ENCODE measurements at places on chromosomes 16 and 17. TPM values are rescaled to one million over a fixed set of nuclear protein-coding genes. Genes with fewer than 3 reads are reported as not detected.
A peak's percentile ranks its signal among the peaks of the same experiment; 100 is the strongest.

DNA sequence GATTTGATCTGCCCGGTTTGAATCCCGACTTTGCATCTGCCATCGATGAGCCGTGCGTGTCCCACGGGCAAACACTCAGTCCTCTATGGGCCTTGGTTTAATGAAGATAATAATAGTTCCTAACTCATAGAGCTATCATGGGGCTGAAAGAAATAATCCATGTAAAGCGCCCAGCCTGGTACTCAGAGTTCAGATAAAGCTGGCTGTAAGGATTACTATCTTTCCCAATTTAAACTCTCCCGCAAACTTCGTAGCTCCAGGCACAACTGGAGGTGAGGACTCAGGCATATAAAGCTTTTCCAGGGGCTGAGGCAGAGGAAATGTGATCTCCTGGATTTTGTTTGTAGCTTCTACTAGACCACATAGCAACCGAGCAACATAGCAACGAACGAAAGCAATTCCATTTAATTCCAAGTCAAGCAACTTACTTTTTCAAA lies 16.3 kb downstream of the ALOX15 start:
- H3K27me3 ChIP-seq: peaks cover 22% of the 10 kb centered on the region
- no peak overlapping the region for H3K27ac ChIP-seq
- no peak for DNase-seq
- peaks cover 6% of the 10 kb centered on the region for H3K4me1 ChIP-seq

DNA sequence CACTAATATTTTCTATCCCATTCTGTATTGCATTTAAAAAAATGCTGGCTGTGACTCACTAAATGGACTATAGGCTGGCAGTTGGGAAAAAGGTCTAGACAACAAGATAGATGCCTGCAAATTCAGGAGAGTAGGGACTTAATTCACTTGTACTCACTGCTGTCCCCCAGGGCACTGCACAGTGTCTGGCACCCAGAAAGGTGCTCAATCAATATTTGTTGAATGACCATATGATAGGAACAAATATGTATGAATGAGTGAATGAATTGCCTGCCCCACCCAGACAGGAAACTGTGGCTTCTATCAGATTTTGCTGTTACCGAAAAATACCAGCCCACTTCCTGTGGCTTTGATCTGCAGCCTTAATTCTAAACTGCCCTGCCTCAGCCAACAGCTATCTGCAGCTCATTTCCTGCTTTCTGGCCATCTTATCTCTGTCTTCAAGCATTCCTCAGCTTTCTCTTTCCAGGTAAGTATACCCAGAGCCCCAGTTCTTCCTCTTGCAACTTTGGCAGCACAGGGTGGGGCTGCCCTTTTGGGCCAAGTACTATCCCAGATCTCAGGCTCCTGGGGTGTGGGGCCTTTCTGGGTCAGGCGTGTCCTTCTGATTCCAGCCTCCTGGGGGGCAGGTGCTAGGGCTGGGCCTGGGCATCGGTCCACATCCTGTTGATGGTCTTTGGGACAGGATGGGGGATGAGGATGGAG lies 15.3 kb upstream of the TNS4 start:
- H3K27me3 ChIP-seq: no peaks in the 10 kb centered on the region
- H3K4me1 ChIP-seq: peaks cover 75% of the 10 kb centered on the region
- H3K27ac ChIP-seq: peak overlapping the region; percentile 16
- H3K4me3 ChIP-seq: no peak overlapping the region
- DNase-seq: no peak

The IFI35 gene
- 41.6 TPM for total RNA-seq

- peaks cover 20% of the 10 kb centered on the region for H3K4me1 ChIP-seq
- no peaks in the 10 kb centered on the region for H3K36me3 ChIP-seq
- H3K27me3 ChIP-seq: no peaks in the 10 kb centered on the region
- DNase-seq: no peak
- no peak overlapping the region for H3K4me3 ChIP-seq
- H3K27ac ChIP-seq: no peak overlapping the region
These were observed 28.7 kb downstream of the KIAA0513 start for GRCh38 chr16:85056211-85056748.

GRCh38 chr16:55938126-55938525 lies 63.0 kb upstream of the CES5A start:
- peaks cover 23% of the 10 kb centered on the region for H3K27me3 ChIP-seq
- H3K36me3 ChIP-seq: no peaks in the 10 kb centered on the region
- H3K4me3 ChIP-seq: no peak overlapping the region
- H3K4me1 ChIP-seq: no peaks in the 10 kb centered on the region
- no peak overlapping the region for H3K27ac ChIP-seq
- no peak for DNase-seq

GRCh38 chr17:40203131-40203530 lies 16.0 kb upstream of the WIPF2 start:
- H3K27me3 ChIP-seq: peaks cover 2% of the 10 kb centered on the region
- DNase-seq: no peak
- no peak overlapping the region for H3K27ac ChIP-seq
- H3K4me3 ChIP-seq: no peak overlapping the region
- no peaks in the 10 kb centered on the region for H3K36me3 ChIP-seq

- peak overlapping the region; percentile 16 for H3K27ac ChIP-seq
- H3K4me3 ChIP-seq: peak overlapping the region; percentile 93
- DNase-seq: no peak
- H3K36me3 ChIP-seq: no peaks in the 10 kb centered on the region
These were observed 1.2 kb downstream of the RABEP2 start for GRCh38 chr16:28923652-28924398.

The TM4SF5 gene
- total RNA-seq: not detected

- H3K4me3 ChIP-seq: no peak overlapping the region
- H3K27me3 ChIP-seq: peaks cover 14% of the 10 kb centered on the region
- no peak for DNase-seq
- H3K4me1 ChIP-seq: no peaks in the 10 kb centered on the region
- H3K36me3 ChIP-seq: no peaks in the 10 kb centered on the region
These were observed 72.1 kb upstream of the LYRM9 start for GRCh38 chr17:27965224-27965623.

The ADAM11 gene
- 1.0 TPM for total RNA-seq

- no peak for DNase-seq
- H3K4me3 ChIP-seq: peak overlapping the region; percentile 77
- peaks cover 2% of the 10 kb centered on the region for H3K27me3 ChIP-seq
- peak overlapping the region; percentile 96 for H3K27ac ChIP-seq
These were observed 65.2 kb upstream of the TOB1 start for GRCh38 chr17:50931144-50931908.

The SLC16A13 gene
- total RNA-seq: 7.9 TPM

The GLIS2 gene
- 58.6 TPM for total RNA-seq

GRCh38 chr16:11948819-11949218 lies 7.0 kb upstream of the NPIPB2 start:
- peaks cover 9% of the 10 kb centered on the region for H3K4me1 ChIP-seq
- H3K27me3 ChIP-seq: no peaks in the 10 kb centered on the region
- H3K36me3 ChIP-seq: no peaks in the 10 kb centered on the region

DNA sequence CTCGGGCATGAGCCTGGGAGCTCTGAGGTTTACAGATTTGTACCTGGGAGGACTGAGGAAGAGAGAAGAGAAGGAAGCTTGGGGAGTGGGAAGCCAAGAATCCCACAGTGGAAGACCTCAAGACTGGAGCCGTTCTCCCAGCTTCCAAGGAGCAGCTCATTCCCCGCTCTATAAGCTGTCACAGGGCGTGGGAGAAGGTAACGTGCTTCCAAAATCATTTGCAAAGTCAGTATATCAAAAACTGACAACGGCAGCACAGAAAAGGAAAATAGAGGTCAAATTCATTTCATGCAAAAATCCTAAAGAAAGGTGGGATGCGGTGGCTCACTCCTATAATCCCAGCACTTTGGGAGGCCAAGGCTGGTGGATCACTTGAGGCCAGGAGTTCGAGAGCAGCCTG lies 7.8 kb downstream of the PIK3R5 start:
- no peak overlapping the region for H3K27ac ChIP-seq
- no peak overlapping the region for H3K4me3 ChIP-seq
- H3K4me1 ChIP-seq: no peaks in the 10 kb centered on the region

The ATMIN gene
- total RNA-seq: 35.0 TPM

DNA sequence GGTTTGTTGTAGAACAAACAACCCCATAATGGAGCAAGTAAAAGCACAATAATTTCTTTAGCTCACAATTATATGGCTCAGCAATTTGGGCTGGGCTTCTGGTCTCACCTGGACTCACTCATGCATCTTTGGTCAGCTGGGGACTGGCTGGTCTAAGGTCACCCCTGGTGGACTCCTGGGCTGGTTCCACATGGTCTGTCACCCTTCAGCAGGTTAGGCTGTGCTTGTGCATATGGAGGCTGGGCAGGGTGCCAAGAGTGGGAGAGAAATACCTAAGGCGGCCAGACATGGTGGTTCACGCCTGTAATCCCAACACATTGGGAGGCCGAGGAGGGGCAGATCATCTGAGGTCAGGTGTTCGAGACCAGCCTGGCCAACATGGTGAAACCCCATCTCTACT lies 27.0 kb upstream of the SMURF2 start:
- H3K36me3 ChIP-seq: no peaks in the 10 kb centered on the region
- no peaks in the 10 kb centered on the region for H3K27me3 ChIP-seq
- no peak overlapping the region for H3K4me3 ChIP-seq
- no peak overlapping the region for H3K27ac ChIP-seq

DNA sequence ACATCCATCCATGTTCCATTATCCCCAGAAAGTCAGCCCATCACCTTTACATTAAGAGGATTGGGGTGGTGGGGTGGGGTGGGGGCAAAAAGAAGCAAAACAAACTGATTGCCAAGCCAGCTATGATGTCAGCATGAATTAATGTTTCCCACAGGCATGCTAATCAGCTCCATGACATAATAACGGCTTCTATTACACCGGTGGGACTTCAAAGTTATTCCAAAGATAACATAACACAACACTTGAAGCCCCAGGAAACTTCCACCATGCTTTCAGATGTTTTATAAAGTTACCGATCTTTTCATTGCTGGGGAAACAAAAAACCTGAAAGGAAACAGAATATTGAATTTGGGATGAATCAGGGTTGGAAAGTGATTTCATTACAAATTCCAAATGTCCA lies 155.9 kb upstream of the IRX5 start:
- H3K4me1 ChIP-seq: no peaks in the 10 kb centered on the region
- H3K4me3 ChIP-seq: no peak overlapping the region
- no peak for DNase-seq
- no peaks in the 10 kb centered on the region for H3K36me3 ChIP-seq
- no peak overlapping the region for H3K27ac ChIP-seq
- no peaks in the 10 kb centered on the region for H3K27me3 ChIP-seq

GRCh38 chr16:71343078-71343477 lies 15.4 kb upstream of the CALB2 start:
- H3K4me1 ChIP-seq: no peaks in the 10 kb centered on the region
- no peak overlapping the region for H3K27ac ChIP-seq

DNA sequence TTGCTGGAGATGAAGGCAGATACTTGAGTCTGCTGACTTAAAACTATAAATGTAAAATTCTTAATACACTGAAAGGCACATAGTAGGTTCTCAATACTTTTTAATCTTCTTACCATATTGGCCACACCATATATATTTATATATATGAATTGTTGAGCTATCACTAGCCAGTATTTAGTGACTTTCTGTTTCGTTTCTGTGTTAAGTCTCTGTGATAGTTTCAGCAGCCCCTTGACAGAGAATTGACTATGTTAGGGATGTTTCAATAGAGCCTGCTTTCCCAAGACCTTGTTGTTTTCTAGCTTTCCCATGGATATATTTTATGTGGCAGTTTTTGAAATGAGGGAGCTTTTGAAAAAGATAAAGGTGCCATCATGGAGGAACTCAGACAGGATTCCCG lies 206.5 kb upstream of the GOT2 start:
- peaks cover 2% of the 10 kb centered on the region for H3K4me1 ChIP-seq
- no peak overlapping the region for H3K27ac ChIP-seq

DNA sequence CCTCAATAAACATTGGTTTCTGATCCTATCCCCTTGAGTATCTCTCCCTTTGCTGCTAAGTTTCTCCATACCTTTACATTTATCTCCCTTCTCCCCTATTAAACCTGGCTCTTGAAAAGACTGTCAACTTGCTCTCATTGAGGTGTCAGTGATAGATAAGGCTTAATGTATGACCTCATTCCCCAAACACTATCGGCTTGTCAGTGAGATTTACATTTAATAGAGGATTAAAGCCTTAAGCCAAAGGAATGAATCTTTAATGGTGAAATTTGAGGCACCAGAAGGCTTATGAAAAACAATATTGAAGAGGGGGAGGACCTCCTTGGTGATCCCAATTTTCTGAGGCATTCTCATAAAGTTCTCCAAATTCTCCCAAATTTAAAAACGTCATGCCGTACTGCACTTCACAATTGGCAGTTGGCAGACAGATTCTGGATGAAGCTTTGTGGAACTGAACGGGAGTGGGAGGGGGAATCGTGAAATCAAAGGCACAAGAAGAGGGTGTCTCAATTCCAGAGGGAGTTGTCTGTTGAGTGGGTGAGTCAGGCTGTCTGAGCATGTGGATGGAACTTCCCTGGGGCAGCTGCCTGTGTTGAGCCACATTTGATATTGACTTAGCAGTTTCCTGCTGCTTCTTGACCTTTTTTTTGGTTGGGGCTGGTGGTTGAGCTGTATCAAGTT lies 478.8 kb downstream of the NPIPA7 start:
- no peak for DNase-seq
- H3K27me3 ChIP-seq: no peaks in the 10 kb centered on the region
- H3K36me3 ChIP-seq: no peaks in the 10 kb centered on the region
- no peak overlapping the region for H3K4me3 ChIP-seq
- H3K4me1 ChIP-seq: no peaks in the 10 kb centered on the region

GRCh38 chr16:20271893-20272292 lies 55.4 kb downstream of the GP2 start:
- H3K4me1 ChIP-seq: no peaks in the 10 kb centered on the region
- H3K4me3 ChIP-seq: no peak overlapping the region
- DNase-seq: no peak
- H3K36me3 ChIP-seq: no peaks in the 10 kb centered on the region

- no peaks in the 10 kb centered on the region for H3K27me3 ChIP-seq
- H3K36me3 ChIP-seq: no peaks in the 10 kb centered on the region
- no peak overlapping the region for H3K4me3 ChIP-seq
- no peak overlapping the region for H3K27ac ChIP-seq
- H3K4me1 ChIP-seq: no peaks in the 10 kb centered on the region
- DNase-seq: no peak
These were observed 33.6 kb downstream of the NKD1 start for GRCh38 chr16:50581845-50582244.

DNA sequence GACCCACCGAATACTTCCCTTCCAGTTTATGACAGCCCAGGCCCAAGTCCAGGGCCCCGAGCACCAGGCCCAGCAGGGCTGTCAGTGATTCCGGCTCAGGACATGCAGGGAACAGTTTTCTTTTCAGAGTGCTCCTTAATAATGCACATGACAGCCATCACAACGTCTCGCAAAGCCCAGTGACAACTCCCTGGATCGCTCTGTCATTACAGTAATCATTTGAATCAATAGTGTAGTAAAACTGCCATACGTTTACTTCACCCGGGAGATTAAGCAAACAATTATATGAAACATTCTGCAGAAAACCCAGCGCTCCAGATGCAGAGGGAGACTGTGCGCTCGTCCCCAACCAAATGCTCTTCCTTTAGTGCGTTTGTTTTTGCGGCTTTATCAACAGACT lies 162.6 kb upstream of the CDH13 start:
- no peak for DNase-seq
- no peak overlapping the region for H3K27ac ChIP-seq
- H3K4me1 ChIP-seq: no peaks in the 10 kb centered on the region
- H3K27me3 ChIP-seq: peaks cover 6% of the 10 kb centered on the region
- H3K36me3 ChIP-seq: no peaks in the 10 kb centered on the region

GRCh38 chr16:72936408-72936807 lies 111.5 kb downstream of the ZFHX3 start:
- H3K4me1 ChIP-seq: peaks cover 85% of the 10 kb centered on the region
- H3K4me3 ChIP-seq: no peak overlapping the region
- no peak for DNase-seq

The PKMYT1 gene
- 10.4 TPM for total RNA-seq

The C16orf74 gene
- 2.4 TPM for total RNA-seq

The CRYBA1 gene
- total RNA-seq: not detected

The MT1A gene
- not detected for total RNA-seq

GRCh38 chr17:47717979-47718621 lies 14.9 kb upstream of the TBX21 start:
- DNase-seq: no peak
- H3K27me3 ChIP-seq: peaks cover 38% of the 10 kb centered on the region
- peaks cover 30% of the 10 kb centered on the region for H3K4me1 ChIP-seq
- H3K4me3 ChIP-seq: no peak overlapping the region
- no peaks in the 10 kb centered on the region for H3K36me3 ChIP-seq
